ENCODE measurements at places on chromosomes 1 and 21. TPM values are rescaled to one million over a fixed set of nuclear protein-coding genes. Genes with fewer than 3 reads are reported as not detected.
A peak's percentile ranks its signal among the peaks of the same experiment; 100 is the strongest.

Gene TBX19
- 1.1 TPM for total RNA-seq

GRCh38 chr1:12491656-12492055 lies 126.4 kb downstream of the DHRS3 start:
- H3K4me3 ChIP-seq = no peak overlapping the region
- H3K27me3 ChIP-seq = no peaks in the 10 kb centered on the region
- no peak overlapping the region for H3K27ac ChIP-seq
- H3K36me3 ChIP-seq = no peaks in the 10 kb centered on the region

DNA sequence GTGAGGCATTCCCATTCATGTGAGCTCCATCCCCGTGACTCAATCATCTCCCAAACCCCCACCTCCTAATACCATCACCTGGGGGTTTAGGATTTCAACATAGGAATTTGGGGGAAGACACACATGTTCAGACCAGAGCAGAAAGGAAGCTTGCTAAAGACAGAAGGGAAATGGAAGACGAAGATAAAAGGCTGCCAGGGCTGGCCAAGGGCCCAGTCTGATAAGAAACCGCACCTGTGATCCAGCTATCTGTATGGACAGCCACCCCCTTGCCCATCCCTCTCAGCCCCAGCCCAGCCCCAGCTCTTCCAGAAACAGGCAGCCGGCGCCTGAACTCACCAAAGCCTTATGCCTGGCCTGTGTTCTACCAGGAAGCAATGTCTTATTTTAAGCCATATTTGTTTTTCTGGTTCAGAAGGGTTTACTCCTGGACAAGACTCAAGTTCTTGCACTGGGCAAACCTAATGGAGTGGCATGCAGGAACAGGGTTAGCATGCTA lies 198.4 kb upstream of the VAMP3 start:
- H3K27me3 ChIP-seq = peaks cover 16% of the 10 kb centered on the region
- H3K27ac ChIP-seq = no peak overlapping the region
- peak; percentile 54 for DNase-seq
- H3K4me1 ChIP-seq = no peaks in the 10 kb centered on the region
- H3K36me3 ChIP-seq = no peaks in the 10 kb centered on the region

DNA sequence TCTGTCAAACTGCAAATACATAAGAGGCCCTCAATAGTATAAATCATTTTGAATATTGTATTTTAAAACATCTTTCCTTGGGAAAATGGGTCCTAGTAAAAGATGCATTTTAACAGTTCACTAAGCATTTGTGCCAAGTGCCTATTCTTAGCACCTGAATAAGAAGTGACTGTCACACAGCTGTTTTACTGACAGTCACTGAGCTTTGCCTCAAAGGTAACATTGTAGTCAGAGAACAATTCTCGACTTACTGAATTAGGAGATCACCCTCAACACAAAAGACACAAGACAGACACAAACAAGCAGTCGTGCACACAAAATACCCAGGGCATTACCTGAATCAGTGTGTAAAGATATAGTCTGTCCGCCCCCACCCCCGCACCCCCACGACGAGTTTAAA lies 408 bp downstream of the ESRRG start:
- no peak for DNase-seq
- no peak overlapping the region for H3K27ac ChIP-seq
- no peaks in the 10 kb centered on the region for H3K4me1 ChIP-seq
- peak overlapping the region; percentile 51 for H3K4me3 ChIP-seq

DNA sequence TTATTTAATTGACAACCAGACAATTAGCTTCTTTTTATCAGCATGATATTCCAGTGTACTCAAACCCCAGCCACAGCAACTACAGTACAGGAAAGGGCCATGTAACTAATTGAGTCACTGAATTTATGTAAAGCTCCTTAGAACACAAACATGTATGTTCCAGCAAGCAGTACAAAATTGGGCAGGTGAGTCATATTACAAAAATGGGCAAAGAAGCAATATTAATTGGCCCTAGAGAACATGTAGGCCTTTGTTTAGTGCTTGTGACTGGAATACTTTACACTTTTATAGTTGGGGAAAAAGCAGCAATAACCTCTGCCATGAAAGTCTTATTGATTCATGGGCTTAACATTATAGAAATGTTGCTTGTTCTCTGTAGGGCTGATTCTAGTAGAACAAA lies 31.8 kb downstream of the CLEC20A start:
- no peak for DNase-seq
- peaks cover 32% of the 10 kb centered on the region for H3K36me3 ChIP-seq
- H3K27me3 ChIP-seq = no peaks in the 10 kb centered on the region

GRCh38 chr1:11355559-11356475 lies 82.8 kb downstream of the UBIAD1 start:
- H3K4me3 ChIP-seq = no peak overlapping the region
- peak; percentile 23 for DNase-seq
- H3K36me3 ChIP-seq = no peaks in the 10 kb centered on the region
- H3K27me3 ChIP-seq = peaks cover 35% of the 10 kb centered on the region
- H3K27ac ChIP-seq = no peak overlapping the region

GRCh38 chr1:43719063-43719462 lies 11.7 kb downstream of the ST3GAL3 start:
- no peaks in the 10 kb centered on the region for H3K27me3 ChIP-seq
- no peak overlapping the region for H3K4me3 ChIP-seq
- H3K27ac ChIP-seq = no peak overlapping the region
- H3K36me3 ChIP-seq = no peaks in the 10 kb centered on the region
- peaks cover 6% of the 10 kb centered on the region for H3K4me1 ChIP-seq
- peak; percentile 37 for DNase-seq

GRCh38 chr1:245404527-245404926 lies 249.7 kb downstream of the KIF26B start:
- no peaks in the 10 kb centered on the region for H3K27me3 ChIP-seq
- no peaks in the 10 kb centered on the region for H3K36me3 ChIP-seq
- no peak overlapping the region for H3K4me3 ChIP-seq

GRCh38 chr1:189429610-189430009 lies 1048.1 kb downstream of the BRINP3 start:
- no peaks in the 10 kb centered on the region for H3K4me1 ChIP-seq
- DNase-seq = peak; percentile 34
- no peaks in the 10 kb centered on the region for H3K36me3 ChIP-seq
- H3K4me3 ChIP-seq = no peak overlapping the region

DNA sequence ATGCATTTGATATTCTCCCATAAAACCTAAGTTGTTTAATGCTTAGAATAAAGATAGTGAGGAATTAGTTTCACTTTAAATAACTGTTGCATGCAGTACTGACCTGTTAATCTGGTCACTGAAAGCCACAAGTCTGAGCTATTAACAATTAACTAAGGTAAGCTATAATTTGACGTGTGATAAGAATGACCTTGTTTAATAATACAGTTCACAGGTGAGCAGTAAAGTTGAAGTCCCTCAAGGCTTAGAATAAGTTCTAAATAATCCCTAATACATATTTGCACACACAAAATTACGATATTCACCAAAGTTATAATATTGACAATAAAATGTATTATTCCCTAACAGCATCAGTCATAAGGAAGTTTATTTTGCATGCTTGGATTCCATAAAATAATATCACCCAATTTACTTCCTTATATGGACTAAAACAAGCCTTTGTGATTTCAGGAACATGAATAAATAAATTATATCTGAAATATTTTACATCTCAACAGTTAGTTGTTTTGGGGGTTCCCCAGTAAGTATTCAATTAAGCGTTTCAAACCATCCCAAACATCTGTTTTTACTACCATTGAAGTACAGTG lies 70.6 kb upstream of the CHRM3 start:
- no peaks in the 10 kb centered on the region for H3K27me3 ChIP-seq
- no peak for DNase-seq
- H3K4me3 ChIP-seq = no peak overlapping the region
- no peaks in the 10 kb centered on the region for H3K4me1 ChIP-seq
- H3K27ac ChIP-seq = no peak overlapping the region

DNA sequence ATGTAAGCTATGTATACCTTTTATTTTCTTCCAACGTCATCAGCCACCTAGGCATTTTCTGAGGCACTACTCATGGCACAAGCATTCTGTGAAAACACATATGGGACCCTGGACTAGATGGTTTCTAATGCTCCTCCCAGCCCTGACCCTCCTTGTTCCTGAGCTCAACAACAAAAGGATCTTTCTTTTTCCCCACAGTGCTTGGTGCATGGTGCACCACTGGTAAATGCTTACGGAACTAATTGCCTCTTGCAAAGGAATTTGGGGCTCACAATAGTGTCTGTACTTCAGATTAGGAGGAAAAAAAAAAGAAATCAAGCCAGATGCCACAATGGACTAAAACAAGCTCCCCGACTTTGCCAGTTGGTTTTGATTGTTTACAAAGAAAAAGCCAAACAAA lies 390.5 kb downstream of the PLPP3 start:
- H3K36me3 ChIP-seq = no peaks in the 10 kb centered on the region
- no peak overlapping the region for H3K4me3 ChIP-seq
- no peaks in the 10 kb centered on the region for H3K27me3 ChIP-seq
- peaks cover 13% of the 10 kb centered on the region for H3K4me1 ChIP-seq
- no peak for DNase-seq
- no peak overlapping the region for H3K27ac ChIP-seq
